ENCODE measurements at places on chromosomes 16 and 17. TPM values are rescaled to one million over a fixed set of nuclear protein-coding genes. Genes with fewer than 3 reads are reported as not detected.

KRT32 gene
- not detected for total RNA-seq

MINK1 gene
- total RNA-seq, result 55.7 TPM

JUP gene
- 732 TPM for total RNA-seq

DNASE1L2 gene
- total RNA-seq, result not detected

FOXL1 gene
- total RNA-seq, result 0.72 TPM

Measured in tracheal epithelial cell (primary cell).